ENCODE measurements at places on chromosomes 12 and 14.

DNA sequence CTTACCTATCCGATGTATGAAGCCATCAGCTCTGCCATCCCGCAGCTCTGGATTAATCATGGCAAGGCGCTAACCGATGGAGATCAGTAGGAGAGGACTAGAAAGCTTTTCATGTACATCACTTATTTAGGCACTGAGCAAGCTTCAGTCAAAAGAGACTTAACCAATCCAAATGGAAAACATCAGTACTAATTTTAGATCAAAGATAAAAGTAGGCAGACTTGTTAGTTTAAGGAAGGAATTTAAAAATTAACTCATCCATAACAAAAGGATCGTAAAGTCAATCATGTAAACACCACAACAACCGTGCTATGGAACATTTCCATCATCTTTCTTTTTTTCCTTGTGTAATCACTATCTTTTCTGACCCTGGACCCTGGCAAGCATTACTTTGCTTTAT is at the start of gene CLEC2A:
Gene CLEC2A, minus strand, starts transcription at position 101 of the 400 bp plus-strand sequence. Its CDS starts 41 bp downstream, at position 60.
- DNase-seq = no peak

DNA sequence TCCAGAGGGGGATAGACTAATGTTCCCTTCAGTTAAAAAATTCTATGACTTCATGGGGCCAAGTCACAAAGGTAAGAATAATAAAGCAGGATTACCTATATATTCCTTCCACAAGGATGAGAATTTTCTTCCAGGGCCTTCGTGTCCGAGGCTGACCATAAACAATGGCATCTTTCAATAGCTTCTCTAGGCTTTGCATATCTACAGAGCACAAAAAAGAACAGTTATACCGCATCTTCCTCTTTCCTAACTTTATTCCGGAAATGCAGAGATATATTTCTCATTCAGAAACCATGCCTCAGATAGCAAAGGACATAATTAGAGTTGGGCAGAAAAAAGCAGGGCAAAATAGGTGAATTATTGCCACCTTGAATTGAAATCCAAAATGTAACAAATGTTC is 58.3 kb upstream of the ISM2 start:
- DNase-seq = peak; percentile 74

DNA sequence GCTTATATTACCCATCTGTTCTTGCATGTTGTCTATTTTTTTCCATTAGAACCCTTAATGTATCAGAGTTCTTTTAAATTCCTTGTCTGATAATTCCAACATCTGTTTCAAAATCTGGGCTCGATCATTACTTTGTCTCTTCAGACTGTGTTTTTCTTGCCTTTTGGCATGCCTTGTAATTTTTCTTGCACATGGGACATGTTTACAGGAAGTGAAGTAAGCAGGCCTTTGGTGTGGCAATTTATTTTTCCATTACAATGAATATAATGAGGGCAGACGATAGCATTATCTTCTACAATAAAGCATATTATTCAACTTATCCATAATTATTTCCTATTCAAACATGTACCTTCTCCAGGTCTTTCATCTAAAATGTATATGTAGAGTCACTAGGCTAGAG is 48.3 kb downstream of the STXBP6 start:
- DNase-seq = no peak

GRCh38 chr12:106213662-106214061 is 34.2 kb downstream of the CKAP4 start:
- no peak for DNase-seq

DNA sequence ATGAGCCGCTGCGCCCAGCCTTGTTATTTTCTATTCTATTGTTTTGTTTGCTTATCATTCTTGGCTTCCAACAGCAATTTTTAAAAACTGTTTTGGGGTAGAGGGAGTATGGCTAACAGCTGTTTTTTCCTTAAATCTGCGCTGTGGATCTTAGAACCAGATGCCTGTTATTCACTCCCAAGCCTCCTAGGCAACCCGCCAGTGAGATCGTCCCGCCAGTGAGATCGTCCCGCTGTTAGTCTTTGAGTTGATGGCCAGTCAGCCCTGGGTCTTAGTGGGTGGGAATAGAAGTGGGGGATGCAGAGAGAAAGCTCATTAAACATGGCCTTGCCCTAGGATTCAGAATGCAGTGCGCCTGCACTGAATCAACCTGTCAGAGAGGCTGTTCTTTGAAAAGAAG is 67.3 kb upstream of the BICD1 start:
- DNase-seq = no peak

- DNase-seq = no peak
Measured at GRCh38 chr12:131250028-131250950, 296.6 kb downstream of the ADGRD1 start.

GRCh38 chr14:29815016-29815674 is 112.5 kb downstream of the PRKD1 start:
- no peak for DNase-seq

DNA sequence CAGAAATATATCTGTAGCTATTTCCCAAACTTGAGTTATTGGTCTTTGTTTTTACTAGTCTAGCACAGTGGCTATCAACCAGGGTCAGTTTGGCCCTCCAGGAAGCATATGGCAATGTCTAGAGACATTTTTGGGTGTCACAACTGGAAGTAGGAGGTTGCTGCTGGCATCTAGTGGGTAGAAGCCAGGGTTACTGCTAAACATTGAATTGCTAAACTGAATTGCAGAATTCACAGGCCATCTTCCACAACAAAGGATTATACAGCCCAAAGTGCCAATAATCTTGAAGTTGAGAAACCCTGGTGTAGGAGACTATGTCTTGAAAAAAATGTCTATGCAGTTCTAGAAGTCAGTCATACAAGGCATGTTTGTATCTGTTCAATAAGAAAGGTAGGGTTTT is 27.7 kb downstream of the ARHGAP5 start:
- peak; percentile 50 for DNase-seq

- DNase-seq = no peak
Measured at GRCh38 chr12:92721130-92721529, 18.3 kb downstream of the PLEKHG7 start.

All from common myeloid progenitor, CD34-positive (primary cell).